Progenitor cell of endocrine pancreas (in vitro differentiated cells): ENCODE measurements at places on chromosomes 4 and X. TPM values are rescaled to one million over a fixed set of nuclear protein-coding genes. Genes with fewer than 3 reads are reported as not detected.

GRCh38 chr4:60611762-60612496, 588.2 kb upstream of the ADGRL3 start:
- no peaks in the 10 kb centered on the region for H3K36me3 ChIP-seq
- H3K27ac ChIP-seq = no peak overlapping the region
- no peaks in the 10 kb centered on the region for H3K4me1 ChIP-seq
- no peak overlapping the region for H3K4me3 ChIP-seq
- H3K27me3 ChIP-seq = no peaks in the 10 kb centered on the region

CLDN22 gene
- not detected in 2 replicates for total RNA-seq

DNA sequence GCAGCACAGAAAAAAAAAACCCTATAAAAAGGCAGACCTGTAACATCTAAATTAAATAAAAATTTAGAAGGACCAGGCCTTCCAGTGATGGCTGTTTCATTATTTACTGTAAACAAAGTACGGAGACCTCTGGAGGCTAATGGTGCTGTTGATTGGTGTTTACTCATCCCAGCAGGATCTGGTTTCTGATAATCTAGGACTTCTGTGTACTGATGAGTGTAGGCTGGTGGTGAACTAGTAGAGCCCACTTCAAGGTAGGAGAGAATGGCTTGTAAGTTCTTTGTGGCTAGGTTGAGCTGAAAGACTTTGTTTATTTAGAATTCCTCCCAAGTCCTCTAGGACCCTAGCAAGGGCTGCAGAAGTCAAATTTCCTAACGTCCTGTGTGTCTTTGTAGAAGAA, 398.1 kb upstream of the PITX2 start:
- no peaks in the 10 kb centered on the region for H3K27me3 ChIP-seq
- H3K4me3 ChIP-seq = no peak overlapping the region

DNA sequence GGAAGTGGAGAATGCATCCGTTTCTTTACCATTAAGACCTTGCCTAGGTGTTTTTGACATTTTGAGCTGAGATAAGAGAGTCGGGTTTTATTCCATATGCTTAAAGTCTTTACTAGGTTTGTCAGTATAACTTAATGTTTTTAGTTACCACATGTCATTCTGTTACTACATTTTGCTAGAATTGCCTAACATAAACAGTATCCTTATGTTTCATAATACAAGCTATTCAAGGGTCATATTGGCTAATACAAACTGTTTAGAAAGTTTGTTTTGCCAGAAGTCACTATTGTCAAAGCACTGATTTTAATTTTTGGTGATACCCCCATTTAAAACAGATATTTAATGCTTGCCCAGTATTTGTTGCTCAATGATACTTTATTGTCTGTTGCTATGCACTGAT, 427.7 kb upstream of the MAGEB2 start:
- no peak overlapping the region for H3K27ac ChIP-seq
- DNase-seq = no peak
- no peak overlapping the region for H3K4me3 ChIP-seq

GRCh38 chr4:17613761-17614415, 553 bp upstream of the MED28 start:
- H3K27me3 ChIP-seq = no peaks in the 10 kb centered on the region
- H3K4me1 ChIP-seq = peaks cover 17% of the 10 kb centered on the region
- peak overlapping the region; percentile 96 for H3K27ac ChIP-seq
- DNase-seq = peak; percentile 13
- peak overlapping the region; percentile 93 for H3K4me3 ChIP-seq

DNA sequence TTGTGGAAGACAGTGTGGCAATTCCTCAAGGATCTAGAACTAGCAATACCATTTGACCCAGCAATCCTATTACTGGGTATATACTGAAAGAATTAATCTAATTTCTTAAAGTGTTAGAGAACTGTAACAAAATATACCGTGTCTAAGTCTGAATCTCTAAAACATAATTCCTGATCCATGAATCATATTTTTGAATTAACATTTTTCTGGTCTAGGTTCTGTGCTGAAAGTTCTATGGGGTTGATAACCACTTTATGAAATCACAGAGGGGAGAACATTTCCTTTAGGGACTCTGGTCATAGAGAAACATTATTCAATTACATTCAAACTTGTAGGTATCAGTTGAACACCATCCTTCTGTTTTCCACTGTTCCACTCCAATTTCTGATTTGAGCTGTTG, 91.9 kb upstream of the ETNPPL start:
- H3K4me1 ChIP-seq = no peaks in the 10 kb centered on the region
- H3K27ac ChIP-seq = no peak overlapping the region
- no peaks in the 10 kb centered on the region for H3K27me3 ChIP-seq
- DNase-seq = no peak
- no peaks in the 10 kb centered on the region for H3K36me3 ChIP-seq
